ENCODE measurements at places on chromosomes 5 and 9.

DNA sequence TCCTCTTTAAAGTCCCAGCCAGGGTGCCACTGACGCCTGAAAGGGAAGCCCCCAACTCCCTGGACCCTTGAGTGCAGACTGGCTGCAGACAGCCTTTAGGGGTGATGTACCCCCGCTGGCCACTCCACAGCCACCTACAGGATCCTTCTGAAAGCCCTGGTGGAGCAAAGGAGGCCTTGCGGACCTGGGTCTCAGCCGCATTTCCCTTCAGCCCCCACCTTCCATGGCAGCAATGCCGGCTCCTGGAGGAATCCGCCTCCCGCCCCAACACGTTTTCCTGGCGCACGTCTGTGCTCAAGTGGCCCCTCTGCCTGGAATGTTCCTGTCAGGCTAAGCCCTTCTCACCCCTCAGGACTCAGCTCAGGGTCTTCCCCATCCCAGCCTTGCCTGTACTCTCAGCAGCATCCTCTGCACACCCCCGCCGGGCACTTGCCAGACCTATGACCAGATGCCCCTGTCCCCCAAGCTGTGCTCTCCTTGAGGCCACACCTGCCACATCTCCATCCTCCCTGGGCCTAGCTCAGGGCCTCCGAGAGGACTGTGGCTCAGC, 134.1 kb upstream of the RAPGEF1 start:
- DNase-seq = no peak

DNA sequence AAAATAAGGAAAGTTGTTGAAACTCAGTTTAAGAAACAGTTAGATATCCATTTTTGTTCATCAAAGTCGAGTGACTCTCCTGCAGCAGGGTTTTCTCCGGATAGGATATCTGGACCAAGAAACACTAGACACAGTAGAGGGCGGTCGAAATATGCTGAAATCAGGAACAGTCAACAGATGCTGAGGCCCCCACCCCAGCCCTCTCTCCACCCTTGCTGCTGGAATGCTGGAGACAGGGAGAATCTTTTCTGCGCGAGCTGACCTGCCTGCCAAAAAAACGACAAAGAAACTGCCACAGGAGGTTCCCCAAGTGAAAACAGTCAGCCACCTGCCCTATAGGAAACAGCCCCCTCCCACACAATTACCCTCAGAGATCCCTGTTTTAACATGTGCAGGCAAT, 4.3 kb upstream of the IL13 start:
- DNase-seq = no peak

- no peak for DNase-seq
Observed at GRCh38 chr9:131099102-131099606, 2.8 kb downstream of the AIF1L start.

DNA sequence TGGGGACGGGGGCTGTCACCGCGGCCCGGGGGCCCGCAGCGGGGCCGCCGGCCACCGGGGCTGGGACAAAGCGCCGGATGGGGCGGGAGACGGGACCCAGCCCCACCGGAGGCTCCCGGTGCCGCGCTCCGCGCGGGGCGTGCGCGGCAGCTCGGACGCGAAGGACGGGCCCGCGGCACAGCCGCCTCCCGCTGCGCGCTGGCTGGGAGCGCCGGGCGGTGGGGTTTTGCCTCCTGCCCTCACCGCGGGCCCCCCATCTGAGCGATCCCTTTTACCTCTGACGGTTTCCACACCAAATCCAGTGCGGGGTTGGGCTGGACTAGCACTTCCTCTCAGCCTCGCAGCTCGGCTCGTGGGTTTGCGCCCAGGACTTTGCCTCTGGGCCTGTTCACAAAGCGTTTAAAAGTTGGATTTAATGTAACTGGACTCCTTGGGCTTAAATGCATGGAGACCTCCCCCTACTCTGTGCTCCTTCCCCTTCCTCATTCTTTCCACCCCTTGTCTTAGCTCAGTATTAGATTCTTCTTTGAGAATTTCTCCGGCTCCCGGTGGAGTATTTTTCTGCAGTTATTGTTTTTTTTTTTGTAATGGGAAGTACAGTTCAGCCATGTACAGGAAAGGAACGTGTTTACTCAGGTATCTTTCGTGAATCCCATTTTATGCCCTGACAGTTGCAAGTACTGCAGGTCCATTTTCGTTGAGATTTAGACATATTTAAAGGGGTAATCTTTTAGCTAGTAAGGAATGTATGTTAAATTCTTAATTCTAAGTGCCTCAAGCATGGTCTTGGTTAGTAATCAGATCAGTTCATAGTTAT, 691 bp downstream of the FCHO2 start:
- no peak for DNase-seq

GRCh38 chr5:123807177-123807945, 295.4 kb downstream of the CSNK1G3 start:
- no peak for DNase-seq

DNA sequence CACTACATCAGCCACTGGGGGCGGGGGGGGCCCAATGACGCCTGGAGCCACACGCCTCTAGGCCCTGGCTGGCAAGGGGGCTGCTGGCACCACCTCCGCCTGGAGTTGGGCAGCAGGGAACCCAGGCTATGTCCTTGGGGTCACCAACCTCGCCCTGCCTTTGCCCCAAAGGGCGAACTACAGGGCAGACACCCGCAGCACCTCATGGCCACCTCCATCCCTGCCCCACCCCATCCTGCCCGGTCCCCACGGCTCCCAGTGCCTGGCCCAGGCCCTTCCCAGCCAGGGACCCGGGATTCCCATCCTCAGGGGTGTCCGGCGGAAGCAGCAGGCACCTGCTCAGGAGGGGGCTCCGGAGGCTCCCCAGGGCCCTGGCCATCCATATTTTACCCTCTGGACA, 37.0 kb downstream of the NACC2 start:
- DNase-seq = no peak

DNA sequence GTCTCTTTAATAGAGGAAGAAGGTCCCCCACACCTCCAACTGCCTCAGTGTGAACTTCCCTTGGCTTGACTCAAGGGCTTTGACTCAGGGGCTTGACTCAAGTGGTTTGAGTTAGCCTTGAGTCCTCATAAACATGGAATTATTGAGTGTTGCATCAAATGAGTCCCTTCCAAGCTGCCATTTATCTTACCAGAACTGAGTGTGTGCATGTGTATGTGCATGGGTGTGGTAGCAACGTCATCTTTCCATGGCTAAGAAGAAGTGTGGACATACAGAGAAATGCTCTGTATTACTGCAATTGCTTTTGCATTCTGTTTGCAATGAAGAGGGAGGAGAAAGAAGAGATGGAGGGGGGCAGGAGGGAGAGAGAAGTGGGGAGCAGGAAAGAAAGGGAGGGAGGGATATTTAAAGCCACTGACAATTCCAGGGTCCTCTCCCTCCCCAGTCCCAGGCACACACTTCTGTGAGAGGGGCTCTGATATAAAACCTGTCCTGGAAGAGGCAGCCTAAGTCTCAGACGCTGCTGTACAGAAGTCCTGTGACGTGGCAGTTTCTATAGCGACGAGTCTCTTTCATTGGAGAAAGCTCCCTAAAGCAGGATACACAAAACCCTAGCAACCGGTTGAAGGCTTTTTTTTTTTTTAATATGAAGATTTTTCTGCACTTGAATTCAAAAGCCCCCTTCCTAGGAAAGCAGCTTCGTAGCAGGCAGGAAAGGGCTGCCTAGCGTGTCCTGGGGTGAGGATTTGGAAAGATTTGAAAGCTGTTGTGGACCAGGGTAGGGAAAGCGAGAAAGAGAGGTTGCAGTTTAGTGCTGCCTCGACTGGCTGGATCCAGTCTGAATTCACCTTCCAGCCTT, 93.3 kb upstream of the MAP1B start:
- no peak for DNase-seq

DNA sequence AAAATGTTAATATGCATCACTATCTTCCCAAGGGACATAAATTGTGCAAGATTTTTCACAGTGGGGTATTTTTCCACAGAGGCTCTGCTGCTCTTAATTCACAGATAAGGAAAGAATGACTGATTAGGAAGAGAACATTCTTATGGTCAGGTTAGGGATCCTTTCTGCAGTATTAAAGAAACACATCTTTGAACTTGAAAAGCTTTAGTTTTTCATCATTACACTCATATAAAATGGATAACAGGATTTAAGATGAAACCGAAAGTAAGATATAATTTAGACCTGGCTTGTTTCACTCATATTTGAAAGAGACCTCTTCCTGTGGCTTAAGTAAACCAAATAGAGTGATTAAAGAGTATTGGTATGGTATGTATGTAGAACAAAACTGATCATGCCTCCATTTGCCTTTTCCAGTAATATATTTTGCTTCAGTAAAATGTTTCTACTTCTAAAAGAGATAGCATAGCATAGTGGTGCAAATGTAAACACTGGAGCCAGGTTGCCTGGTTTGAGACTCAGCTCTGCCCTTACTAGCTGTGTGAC, 160.0 kb downstream of the PRR16 start:
- DNase-seq = no peak

DNA sequence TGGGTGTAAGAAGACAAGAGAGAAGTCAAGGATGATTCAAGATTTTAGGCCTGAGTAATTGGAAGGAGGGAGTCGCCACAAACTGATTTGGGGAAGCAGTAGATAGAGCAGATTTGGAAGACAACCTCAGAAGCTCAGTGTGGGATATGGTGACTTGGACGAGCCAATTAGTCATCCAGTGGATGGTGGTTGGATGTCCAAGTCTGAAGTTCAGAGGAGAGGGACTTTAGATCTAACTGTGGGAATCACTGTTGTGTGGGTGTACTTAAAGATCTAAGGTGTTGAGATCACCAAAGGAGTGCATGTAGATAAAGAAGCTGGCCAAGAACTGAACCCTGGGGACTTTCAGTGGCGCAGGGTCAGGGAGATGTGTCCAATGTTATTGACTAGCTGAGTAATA, 2.2 kb downstream of the IDNK start:
- DNase-seq = no peak

DNA sequence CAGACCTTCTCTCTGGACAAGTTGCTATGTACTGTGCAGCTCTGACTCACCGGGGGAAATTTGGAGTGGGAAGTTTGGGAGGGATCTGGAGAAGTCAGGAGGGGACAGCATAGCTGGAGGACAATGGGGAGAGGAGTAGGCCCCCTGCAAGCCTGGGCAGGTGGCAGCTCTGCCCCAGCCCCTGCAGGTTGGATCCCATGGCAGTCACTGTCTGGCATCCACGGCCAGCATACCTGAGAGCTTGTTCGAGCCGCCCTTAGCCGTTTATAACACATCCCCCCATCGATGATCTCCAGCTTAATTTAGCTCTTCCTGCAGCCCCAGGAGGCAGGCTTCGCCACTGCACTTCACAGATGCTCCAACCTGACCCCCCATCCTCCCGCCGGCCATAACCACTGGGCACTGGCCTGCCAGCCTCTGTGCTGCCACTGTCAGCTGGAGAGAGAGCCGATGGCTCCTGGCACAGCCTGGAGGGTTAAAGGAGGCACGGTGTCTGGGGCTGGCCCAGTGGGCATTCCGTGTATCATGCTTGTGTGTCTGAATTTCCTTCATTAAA, 57.7 kb upstream of the RNU6ATAC start:
- no peak for DNase-seq

Data from GM19239 (cell line).